ENCODE measurements at places on chromosomes 7 and 10.

DNA sequence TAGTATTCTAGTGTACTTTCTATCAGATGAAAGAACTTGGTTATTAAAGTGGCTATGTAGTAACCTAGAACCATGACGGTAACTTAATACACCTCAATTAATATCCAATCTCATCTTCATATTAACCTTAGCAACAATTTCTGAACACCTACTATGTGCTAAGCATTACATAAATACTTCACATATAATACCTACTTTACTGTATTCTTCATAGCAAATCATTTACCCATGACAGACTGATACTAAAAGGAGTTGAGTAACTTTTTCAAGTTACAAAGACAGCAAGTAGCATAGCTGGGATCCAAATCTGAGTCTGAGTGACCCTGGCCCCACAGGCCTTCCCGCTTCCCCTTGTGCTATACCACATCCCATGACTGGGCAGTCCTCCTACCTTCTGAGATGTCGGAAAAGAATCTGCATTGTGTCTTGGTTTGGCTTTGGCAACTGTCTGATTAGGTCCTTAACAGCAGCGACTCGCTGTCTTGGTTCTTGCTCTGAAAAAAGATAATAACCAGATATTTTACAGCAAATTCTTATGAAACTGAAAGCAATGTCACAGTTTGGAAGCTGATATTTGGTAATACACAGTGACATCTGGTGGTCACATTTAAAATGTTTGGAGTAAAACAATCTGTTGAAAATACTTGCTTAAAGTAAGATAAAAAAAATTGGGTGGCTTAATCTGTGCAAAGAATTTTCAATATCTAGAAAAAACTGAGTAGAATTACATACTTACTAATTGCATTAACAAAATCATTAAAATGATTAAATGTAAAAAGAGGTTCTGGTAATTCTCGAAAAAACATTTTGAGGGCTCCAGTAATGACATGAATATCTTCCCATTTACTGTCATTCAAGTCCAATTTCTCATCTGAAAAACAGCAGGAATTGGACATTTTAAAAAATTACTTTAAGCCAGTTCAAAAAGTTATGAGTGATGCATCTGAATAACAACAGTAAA is 120.1 kb downstream of the ARHGAP12 start:
- no peak for DNase-seq

- no peak for DNase-seq
These were observed 12.7 kb downstream of the RET start for GRCh38 chr10:43089519-43089918.

DNA sequence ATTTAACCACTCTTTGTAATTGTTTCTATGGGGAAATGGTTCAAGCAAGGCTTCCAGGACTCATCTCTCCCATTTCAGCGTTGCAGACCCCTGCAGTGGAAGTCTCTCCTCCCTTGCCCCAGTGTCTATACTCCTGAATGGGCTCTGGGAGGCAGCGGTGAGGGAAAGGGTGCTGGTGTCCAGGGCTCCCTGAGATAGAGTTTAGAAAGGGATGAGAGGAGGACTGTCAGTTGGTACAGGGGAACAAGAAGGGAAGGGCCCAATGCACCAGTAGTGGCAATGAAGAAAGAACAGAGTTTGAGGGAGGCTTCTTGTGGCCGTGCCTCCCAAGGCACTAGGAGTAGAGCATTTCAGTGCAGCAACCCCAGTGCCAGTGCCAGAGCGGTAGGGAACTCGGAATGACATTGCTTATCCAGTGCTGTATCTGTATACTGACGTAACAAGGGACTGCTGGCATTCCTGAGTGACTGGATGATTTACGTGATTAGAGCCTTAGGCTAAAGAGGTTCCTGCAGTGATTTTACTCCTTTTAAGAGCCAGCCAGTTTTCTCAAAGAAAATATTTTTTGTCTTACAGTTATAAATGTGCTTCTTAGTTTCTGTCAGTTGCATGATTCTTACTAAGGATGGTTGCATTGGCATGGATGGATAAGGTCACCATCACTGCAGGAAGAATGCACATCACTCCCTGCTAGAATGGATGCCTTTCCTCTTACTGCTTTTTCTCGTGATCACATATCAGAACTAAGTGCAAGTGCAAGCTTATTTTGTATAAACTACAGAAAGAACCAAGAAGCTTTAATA is 28.0 kb downstream of the PRPF18 start:
- no peak for DNase-seq

GRCh38 chr10:3740157-3740871 is 44.7 kb downstream of the KLF6 start:
- no peak for DNase-seq

GRCh38 chr10:66925896-66926715 is at the start of gene LRRTM3:
LRRTM3 (plus strand) TSS chr10:66926036.
- no peak for DNase-seq

- DNase-seq, result no peak
These were observed 66.5 kb downstream of the VWA2 start for GRCh38 chr10:114305521-114305925.

DNA sequence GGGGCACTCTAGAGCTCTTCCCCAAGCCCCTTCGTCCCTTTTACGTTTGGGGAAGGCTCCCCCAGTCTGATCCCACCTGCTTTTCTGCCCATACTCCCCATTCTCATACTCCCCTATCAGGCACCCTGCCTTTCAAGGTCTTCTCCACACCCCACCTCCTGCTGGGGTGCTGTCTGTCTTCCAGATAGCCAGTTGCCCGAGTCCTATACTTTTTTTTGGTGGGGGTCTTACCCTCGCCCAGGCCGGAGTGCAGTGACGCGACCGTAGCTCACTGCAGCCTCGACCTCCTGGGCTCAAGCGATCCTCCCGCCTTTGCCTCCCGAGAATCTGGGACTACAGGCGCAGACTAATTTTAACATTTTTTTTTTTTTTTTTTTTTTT is 775 bp upstream of the ABHD11 start:
- DNase-seq, result no peak

GRCh38 chr7:68314208-68314607 is 1284.1 kb upstream of the AUTS2 start:
- no peak for DNase-seq

- DNase-seq, result no peak
These were observed 187.2 kb downstream of the FGFR2 start for GRCh38 chr10:121411004-121411403.

DNA sequence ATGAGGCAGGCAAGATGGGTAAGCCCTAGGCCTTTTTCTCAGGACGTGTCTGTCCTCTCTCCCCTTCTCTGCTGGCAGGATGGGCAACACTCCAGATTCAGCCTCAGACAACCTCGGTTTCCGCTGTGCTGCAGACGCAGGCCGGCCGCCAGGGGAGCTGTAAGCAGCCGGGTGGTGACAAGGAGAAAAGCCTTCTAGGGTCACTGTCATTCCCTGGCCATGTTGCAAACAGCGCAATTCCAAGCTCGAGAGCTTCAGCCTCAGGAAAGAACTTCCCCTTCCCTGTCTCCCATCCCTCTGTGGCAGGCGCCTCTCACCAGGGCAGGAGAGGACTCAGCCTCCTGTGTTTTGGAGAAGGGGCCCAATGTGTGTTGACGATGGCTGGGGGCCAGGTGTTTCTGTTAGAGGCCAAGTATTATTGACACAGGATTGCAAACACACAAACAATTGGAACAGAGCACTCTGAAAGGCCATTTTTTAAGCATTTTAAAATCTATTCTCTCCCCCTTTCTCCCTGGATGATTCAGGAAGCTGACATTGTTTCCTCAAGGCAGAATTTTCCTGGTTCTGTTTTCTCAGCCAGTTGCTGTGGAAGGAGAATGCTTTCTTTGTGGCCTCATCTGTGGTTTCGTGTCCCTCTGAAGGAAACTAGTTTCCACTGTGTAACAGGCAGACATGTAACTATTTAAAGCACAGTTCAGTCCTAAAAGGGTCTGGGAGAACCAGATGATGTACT is 13.1 kb downstream of the PHKG1 start:
- DNase-seq, result no peak

DNA sequence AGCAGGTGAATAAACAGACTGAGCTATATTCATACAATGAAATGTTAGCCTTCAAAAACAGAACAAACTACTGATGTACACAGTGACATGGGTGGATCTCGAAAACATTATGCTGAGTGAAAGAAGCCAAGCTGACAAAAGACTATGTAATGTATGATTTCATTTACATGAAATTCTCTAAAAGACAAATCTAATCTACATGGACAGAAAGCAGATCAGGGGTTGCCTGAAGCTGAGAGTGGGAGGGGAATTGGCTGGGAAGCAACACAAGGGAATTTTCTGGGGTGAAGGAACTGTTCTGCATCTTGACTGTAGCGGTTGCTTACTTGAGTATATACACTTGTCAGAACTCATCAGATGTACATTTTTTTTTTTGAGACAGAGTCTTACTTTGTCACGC is 121.7 kb upstream of the SVIL start:
- DNase-seq, result no peak

- no peak for DNase-seq
These were observed 304.3 kb downstream of the GLRX3 start for GRCh38 chr10:130440494-130440893.

DNA sequence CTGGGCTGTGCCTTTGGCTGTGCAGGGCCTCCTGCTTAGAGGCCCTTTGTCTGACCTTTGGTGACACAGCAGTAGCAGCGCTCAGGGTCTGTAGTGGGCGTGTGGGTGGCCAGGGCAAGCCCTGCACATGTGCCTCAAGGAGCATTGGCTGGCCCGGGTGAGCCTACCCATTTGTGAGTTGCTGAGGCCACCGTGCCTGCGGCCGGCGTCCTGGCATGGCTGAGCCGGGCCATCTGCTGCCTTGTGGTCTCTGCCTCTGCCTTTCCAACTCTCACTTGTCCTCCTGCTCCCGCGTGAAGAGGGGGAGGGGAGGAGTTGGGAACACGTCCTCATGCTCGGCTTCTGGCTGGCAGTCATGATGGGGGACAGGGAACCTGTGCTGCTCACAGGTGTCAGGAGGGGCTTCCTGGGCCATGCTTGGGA is 9.2 kb upstream of the ORAI2 start:
- no peak for DNase-seq

- no peak for DNase-seq
These were observed 292.5 kb downstream of the HDAC9 start for GRCh38 chr7:18788026-18788425.

- DNase-seq, result no peak
These were observed 2.3 kb downstream of the ATXN7L1 start for GRCh38 chr7:105874055-105874454.

GRCh38 chr10:62108759-62109586 is 159.7 kb downstream of the RTKN2 start:
- no peak for DNase-seq

DNA sequence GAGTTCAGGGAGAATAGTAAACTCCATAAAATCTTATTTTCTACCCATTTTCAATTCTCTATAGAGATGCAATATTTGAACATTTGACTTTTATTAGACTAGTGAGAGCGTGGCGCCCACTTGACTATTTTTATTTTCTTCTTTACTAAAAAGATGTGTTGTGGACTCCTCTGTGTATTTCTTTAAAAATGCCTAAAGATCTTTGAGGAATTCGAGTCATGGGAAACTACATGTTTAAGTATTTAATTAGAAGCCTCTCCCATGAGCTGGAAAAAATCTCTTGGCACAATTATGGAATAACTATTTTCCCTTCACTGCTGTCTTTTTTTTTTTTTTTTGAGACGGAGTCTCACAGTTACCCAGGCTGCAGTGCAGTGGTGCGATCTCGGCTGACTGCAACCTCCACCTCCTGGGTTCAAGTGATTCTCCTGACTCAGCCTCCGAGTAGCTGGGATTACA is 124.2 kb downstream of the ARHGAP12 start:
- no peak for DNase-seq

DNA sequence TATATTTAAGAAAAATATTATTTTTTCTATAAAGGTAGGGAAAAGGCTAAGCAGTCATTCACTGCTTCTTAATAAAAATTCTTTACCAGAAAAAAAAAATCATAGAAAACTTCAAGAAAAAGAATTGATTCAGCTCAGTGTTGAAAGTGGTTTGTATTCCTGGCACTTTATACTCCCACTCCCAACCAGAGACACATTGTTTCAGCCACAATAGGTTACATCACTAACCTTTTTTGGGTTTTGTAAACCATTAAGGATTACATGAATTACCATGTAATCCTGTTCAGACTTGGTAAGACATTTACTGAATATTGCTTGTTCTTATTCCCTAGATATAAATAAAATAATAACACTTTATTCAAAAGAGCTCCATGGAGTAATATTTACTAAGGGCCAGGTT is 46.6 kb downstream of the MINPP1 start:
- DNase-seq, result no peak

- DNase-seq, result no peak
These were observed 90.1 kb downstream of the RTKN2 start for GRCh38 chr10:62178568-62178967.

- DNase-seq, result no peak
These were observed 99.0 kb upstream of the NMT2 start for GRCh38 chr10:15267496-15267895.

DNA sequence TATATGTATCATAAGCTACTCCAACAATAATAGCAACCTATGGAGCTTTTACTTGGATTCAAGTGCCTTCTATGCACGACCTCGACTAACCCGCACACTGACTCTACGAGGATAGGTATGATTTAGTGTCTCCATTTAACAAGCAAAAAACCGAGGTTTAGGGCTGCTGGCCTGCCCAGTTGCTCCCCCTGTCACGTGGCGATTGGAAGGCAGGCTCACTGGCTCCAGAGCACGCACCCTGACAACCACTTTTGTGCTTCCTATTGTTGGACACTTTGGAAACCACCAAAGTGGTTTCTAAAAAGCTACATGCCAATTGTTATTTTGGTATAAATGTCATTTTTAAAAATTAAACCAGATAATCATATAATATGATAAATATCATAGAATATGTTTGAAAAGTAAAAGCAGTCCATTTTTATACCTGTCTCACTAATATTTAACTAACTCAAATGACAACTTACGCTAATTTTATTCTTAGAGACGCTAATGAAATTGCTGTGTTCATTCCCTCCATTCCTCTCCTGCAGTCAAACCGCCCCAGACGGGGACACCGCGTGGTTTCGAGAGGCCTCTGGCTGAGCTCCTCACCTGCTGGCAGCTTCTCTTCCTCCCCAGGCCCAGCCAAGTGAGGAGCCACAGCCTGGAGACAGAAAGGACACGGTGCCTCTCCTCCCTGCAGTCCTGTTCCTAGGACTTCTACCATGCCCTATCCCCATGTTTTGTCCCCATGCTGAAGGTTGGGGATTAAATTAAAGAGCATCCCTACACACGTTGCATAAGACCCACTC is 22.2 kb upstream of the RHEB start:
- DNase-seq, result no peak

DNA sequence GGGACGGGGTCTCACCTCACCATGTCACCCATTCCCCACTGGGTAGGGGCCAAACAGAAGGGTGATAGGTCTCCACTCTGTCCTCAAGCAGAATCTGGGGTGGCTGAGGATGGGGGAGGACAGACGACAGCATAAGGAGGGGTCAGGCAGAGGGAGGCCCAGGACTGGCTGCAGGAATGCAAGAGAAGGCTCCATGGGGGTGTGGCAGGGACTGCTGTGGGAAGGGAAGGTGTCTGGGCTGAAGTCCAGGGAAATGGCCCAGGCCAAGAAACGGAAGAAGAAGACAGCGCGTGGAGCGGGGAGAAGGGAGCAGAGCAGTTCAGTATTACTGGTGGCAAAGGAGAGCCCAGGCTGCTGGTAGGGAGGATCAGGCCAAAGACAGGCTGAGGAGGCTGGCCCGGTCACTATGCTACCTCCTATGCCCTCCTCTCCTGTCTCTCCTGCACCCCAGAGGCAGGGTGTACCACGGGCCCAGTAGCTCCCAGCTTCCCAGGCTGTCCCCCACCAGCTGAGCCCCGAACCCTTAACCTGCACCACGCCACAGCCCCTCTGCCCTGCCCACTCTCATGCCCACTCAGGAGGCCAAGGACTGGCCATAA is 60.9 kb downstream of the GRB10 start:
- no peak for DNase-seq

All from stimulated activated CD4-positive, alpha-beta T cell treated with anti-CD3 and anti-CD28 coated beads, Interleukin-1b, Interleukin-23, amount 100 ng/mL, for 1 hour (primary cell).